ENCODE measurements at places on chromosomes 11 and 22.

GRCh38 chr11:63240791-63241379 is 2.5 kb downstream of the SLC22A25 start:
- peak; percentile 7 for DNase-seq

- DNase-seq, result peak; percentile 86
Measured at GRCh38 chr11:63663809-63664208, 7.4 kb downstream of the ATL3 start.

DNA sequence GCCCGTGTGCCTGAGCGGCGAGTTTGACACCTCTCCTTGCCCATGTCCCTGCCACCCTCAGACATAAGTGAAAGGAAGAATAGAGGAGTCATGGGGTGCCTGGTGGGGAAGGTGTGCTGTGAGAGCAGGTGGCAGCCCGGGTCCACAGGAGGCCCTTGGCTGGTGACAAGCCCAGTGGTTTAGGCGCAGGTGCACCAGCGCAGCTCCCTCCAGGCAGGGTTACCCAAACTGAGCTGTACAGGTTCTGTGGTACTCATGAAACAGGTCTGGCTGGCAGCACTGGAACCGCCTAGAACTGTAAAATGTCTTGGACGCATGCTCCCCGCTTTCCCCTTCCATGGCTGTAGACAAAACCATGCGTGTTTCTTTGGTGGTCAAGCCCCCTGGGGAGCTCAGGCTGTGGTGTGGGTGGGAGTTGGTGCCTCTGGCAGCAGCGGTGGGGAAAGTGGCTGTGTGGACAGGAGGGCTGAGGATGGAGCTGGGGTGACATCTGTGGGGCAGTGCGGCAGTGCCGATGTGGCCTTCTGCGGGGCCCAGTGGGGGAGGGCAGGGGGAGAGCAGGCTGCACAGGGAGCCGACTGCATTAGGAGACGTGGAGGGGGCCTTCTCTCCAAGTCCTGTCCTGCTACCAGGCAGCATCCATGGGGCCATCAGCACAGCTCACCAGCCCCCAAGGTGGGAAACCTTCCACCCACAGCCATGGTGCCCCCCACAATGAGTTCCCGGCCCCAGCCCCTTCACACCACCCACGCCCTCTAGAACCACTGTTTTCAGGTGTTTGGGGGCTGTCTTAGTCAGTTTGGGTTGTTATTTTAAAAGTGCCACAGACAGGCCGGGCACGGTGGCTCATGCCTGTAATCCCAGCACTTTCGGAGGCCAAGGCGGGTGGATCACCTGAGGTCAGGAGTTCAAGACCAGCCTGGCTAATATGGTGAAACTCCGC is 5.6 kb upstream of the GTSE1 start:
- no peak for DNase-seq

DNA sequence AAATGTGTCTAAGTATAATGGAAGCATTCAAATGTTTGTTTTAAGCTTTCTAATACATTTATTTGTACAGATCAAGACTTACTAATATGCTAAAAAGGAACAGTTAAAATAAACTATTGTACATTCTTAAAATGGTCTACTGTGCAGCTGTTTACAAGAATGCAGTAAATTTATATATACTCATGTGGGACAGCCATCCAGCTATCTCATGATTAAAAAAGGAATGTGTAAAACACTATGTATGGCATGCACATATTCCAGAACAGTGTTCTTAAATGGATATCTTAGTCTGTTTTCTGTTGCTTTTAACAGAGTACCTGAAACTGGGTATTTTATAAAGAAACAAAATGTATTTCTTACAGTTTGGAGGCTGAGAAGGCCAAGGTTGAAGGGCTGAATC is 30.2 kb upstream of the CSTF3 start:
- no peak for DNase-seq

DNA sequence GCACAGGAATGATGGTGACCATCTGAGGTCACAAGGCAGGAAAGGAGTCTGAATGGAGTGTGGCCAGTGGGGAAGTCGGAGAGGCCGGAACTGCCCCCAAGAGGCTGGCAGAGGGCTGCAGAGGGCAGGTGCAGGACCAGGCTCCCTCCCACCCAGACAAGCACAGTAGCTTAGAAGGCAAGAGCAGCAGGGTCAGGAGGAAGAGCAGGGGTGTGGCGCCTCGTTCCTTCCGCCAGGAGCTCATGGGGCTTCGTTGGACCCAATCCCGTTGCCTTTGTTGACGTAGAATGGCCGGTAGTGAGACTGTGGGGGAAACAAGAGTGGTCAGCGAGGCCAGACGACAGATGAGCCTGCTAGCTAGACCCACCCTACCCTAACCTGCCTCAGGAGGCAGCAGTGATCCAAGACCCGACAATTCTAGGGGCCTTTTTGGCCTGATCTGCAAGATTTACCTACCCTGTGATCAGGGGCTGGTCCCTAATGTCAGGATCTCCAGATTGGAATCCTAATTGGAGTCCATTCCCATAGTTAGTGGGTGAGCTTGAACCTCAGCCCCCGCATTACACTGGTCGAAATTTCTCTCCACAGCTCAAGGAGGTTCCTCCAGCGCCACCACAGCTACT is 25.6 kb downstream of the TRIM29 start:
- DNase-seq, result no peak

DNA sequence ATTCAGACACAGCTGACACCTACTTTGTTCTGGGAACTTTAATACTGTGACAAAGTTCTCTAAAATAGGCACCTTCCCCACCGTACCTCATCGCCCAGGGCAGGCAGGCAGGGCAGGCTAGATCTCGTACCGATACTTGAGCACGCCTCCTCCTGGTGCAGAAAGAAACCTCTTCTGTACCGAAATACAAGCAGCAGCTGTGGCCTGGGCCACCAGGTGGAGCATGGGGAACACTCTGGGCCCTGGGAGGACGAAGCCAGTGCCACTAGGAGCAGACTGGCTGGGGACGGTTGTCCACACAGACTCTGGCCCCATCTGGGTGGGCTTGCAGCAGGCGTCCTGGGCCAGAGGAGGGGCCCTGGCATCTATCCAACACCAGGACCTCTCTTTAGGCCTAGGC is 12.8 kb downstream of the PMM1 start:
- peak; percentile 56 for DNase-seq

- DNase-seq, result no peak
Measured at GRCh38 chr11:31871310-31872075, 60.4 kb upstream of the PAX6 start.

DNA sequence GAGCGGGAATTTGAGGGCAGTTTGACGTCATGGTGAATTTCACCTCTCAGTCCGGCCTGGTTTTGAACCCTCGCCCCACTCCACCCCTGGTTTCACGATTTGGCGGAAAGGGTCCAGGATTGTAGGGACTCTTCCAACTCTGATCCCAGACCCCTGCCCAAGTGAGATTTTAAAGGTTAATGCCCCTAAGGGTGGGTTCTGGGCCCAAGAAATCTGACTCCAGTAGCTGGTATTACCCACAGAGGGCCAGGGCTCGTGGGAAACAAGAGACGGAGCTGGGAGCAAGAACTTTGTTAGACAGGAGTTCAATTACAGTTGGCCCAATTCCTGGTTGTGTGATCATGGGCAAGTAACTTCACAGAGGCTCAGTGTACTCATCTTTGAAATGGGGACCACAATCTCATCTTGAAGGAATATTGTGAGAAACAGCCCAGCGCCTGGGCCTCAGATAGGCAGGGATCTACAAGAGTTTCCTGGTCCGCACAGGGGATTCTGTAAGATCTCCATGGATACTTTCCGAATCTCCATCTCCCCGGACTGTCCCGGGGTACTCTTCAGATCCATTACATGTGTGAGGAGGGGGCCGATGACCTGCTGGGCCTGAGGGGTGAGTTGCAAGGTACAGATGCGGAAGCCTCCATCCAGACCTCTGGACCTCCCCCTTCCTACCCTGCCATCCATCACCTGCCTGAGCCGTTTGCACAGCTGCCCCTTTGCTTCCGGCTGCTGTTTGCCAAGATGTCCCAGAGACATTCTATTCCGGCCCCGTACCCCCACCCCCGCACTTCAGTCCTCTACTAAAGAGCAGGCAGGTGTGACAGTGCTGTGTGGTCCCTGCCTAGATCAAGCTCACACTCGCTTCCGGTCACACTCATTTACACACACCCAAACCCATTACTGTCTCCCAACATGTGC is 687 bp upstream of the CALCA start:
- no peak for DNase-seq

- peak; percentile 63 for DNase-seq
Measured at GRCh38 chr11:92131289-92131865, 93.2 kb upstream of the FAT3 start.

- DNase-seq, result no peak
Measured at GRCh38 chr11:47995360-47995769, 15.0 kb downstream of the PTPRJ start.

GRCh38 chr11:71108013-71108865 is 144.1 kb downstream of the SHANK2 start:
- no peak for DNase-seq

DNA sequence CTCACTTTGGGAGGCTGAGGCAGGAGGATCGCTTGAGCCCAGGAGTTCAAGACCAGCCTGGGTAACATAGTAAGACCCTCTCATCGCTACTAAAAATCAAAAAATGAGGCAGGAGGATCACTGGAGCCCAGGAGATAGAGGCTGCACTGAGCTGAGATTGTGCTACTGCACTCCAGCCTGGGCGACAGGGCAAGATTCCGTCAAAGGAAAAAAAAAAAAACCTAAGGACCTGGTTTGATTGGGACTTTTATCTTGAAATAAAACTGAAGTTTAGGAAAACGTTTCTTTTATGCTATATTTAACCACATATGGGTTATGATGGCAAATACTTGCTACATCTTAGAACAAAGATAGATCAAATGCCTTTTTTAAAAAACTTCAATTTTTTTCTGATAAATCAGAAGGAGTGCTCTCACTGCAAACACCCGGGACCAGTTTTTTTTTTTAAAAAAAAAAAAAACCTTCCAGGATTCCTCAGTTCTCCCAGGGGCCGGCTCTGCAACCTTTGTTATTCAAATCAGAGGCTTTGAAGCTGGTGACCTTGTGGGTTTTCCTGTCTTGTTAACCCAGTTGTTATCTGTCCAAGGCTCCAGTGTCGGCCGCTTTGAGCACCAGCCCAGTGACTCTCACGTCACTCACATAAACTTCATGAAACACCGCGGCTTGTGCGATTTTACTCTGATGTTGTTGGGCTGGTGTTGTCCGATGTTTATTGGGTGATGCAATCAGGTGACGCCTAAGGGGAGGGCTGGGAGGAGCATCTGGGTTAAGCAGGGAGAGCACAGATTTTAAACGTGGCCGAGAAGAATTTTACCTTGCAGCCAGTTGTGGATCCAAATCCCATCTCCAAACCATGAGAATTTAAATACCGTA is 24.7 kb upstream of the SLC22A12 start:
- peak; percentile 85 for DNase-seq

DNA sequence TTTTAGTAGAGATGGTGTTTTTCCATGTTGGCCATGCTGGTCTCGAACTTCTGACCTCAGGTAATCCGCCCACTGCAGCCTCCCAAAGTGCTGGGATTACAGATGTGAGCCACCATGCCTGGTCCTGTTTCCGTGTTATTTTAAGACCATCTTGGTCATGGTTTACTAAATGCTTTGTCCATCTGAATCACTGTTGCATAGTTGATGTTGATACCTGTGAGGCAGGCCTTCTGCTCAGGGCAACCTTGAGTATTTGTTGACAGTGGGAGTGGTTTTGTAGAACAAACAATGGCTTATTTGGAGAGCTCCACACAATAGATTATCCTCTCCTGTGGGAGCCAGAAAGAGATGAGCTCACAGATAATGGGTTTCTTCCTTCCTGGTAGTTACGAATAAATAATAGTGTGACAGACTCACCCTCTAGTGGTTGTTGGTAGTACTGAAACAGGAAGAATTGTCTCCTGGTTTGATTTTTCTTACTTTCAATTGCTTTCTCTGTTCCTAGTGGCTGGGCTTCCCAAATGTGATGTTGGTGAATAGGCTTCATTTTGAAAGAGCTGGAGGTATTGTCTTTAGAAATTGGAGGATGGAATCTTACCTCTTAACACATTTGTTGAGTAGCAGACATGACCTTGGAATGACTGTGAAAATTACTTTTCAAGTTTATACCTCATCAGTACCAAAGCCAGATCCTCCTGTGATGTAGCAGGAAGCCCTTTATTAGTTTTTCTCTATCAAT is 39.0 kb downstream of the CTNND1 start:
- DNase-seq, result peak; percentile 99

DNA sequence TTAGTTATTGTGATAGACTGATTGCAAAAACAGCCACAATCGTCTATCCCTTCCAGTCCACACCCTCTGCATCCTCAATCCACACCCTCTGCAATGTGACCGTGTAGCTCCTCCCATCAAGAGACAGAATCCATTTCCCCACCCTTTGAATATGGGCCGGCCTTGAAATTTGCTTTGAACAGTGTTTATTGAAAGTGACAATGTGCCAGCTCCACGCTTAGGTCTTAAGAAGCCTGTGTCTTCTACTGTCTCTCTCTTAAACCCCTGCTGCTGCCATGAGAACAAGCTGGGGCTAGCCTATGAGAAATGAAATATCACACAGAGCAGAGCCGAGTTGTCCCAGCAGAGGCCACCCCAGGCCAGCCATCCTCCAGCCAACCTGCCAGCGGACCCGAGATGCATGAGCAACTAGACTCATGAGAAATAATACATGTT is 22.3 kb upstream of the MICAL2 start:
- peak; percentile 60 for DNase-seq

DNA sequence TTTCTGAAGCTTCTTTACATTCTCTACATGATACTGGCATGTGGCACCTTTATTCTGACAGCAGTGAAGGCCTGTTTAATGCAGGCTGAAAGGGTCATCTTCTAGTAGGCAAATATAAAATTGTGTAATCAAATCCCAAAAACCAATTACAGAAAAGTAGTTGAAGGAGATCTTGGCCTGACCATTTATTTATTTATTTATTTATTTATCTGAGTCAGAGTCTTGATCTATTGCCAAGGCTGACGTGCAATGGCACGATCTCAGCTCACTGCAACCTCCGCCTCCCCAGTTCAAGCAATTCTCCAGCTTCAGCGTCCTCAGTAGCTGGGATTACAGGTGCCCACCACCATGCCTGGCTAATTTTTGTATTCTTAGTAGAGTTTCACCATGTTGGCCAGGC is 22.7 kb upstream of the CECR2 start:
- no peak for DNase-seq

GRCh38 chr22:50673231-50674129 is 857 bp downstream of the SHANK3 start:
- DNase-seq, result no peak

- no peak for DNase-seq
Measured at GRCh38 chr22:46827781-46828180, 65.3 kb downstream of the TBC1D22A start.

GRCh38 chr11:7499081-7499480 is 13.8 kb downstream of the OLFML1 start:
- DNase-seq, result no peak

DNA sequence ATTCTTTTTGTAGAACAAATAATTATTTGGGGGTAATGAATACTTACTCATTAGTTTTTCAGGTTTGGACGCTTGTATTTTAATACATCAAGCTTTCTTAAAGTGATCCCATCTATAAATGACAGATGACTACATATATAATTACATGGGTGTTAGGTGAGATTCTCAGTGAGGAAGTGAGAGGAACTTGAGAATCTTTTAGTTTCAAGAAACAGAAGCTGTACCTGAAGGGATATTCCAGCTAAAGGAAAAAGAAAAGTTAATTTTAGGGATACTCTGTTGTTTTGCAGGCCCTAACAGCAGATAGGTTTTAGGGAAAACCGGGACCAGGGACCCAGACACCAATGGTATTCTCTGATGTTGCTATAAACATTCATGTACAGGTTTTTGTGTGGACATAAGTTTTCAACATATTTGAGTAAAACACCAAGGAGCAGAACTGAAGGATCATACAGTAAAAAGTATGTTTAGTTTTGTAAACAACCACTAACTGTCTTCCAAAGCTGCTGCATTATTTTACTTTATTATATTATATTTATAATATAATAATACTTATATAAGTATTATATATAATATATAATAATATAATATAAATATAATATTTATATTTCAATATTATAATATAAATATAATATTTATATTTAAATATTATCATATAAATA is 24.1 kb upstream of the PHOX2A start:
- DNase-seq, result no peak
